ENCODE measurements at places on chromosomes 11 and 22.
A peak's percentile ranks its signal among the peaks of the same experiment; 100 is the strongest.

DNA sequence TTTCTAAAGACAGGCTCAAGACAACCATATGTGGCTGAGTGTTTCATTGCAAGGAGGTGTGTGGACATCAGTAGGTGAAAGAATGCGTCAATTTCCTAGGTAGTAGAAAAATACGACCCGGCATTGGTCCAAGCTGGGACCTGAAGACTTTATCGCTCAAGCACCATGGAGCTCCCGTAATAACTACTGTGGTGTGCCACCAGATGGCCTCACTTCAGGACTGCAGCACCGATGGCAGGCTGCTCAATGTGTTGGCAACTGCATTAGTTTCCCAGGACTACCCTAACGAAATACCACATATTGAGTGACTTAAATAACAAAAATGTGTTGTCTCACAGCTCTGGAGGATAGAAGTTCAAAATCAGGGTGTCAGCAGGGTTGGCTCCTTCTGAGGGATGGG, 72.4 kb upstream of the FAT3 start:
- no peak for DNase-seq

DNA sequence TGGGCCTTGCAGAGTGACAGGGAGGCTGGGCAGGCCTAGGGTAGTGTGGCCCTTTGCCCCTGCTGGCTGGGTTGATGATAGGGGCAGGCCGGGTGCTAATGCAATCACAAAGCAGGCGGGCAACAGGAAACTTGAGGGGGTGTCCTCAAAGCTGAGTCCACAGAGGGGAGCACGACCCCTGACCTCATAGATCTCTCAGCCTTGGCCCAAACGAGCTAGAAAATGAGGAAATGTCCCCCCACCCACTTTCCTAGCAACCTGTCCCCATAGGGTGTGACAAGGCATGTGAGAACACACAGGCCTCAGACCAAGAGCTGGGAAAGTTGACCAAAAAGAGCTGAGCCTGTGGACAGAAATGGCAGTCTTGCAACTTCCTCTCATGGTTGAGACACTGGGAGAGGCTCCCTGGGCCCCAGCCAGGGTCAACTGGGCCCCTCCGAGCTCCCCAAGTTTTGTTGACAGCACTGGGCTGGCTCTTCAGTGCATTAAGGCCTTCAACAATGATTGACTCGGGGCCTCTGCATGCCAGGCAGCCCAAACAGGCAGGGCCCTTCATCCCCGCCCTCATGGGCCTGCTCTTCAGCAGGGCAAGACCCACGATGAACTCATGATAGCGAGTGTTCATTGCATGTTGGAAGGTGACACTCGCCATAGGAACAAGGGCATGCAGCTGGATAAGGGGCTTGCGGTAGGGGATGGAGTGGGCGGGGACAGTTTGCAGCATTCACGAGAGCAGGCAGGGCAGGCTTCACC, 9.8 kb upstream of the SPI1 start:
- peak; percentile 84 for DNase-seq

DNA sequence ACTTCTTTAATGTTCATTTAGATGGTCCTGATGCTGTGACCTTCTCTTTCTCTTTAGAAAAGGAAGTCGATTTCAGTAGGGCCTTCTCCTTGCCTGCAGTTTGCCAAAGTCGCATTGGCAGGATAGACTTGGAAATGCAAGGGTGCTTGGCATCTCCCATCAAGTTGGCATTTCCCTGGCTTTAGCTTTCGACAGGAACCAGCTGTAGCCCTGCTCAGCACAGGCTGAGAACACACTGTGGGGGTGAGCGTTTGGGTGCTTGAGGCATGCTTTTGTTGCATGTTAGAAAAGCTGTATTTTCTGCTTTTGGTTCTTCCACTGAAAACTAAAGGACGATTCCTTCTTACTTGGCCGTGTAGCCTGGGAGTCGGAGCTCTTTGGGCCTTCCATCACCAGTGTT, 37.7 kb downstream of the LDLRAD3 start:
- no peak for DNase-seq

DNA sequence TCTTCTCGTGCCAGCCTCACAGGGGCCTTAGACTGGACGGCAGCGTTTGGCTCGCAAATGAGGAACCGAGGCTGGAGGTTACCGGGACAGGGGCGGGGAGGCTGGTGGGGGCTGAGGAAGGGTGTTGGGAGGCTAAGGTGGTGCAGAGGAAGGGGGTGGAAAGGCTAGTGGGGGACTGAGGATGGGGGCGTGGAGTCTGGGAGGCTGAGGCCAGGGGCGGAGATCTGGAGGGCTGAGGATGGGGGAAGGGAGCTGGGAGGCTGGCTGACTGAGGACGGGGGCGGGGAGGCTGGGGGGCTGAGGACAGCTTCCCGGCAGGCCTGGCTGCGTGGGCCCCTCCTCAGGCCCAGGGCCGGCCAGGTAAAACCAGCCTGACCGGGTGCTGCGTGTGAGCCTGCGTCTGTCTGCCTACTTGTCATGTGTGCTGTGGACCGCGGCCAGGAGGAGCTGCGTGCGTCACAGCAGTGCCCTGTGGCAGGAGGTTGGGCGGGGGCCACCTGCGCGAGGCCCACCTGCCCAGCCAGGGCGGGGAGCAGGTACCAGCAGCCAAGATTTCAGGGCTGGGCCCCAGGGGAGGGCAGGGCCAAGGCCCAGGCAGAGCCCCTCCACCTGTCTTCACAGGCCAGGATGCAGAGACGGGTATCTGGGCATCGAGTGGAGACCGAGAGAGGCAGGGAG, 9.4 kb upstream of the PIM3 start:
- DNase-seq: peak; percentile 97

- no peak for DNase-seq
Measured at GRCh38 chr11:113248702-113249490, 65.5 kb upstream of the TTC12 start.

DNA sequence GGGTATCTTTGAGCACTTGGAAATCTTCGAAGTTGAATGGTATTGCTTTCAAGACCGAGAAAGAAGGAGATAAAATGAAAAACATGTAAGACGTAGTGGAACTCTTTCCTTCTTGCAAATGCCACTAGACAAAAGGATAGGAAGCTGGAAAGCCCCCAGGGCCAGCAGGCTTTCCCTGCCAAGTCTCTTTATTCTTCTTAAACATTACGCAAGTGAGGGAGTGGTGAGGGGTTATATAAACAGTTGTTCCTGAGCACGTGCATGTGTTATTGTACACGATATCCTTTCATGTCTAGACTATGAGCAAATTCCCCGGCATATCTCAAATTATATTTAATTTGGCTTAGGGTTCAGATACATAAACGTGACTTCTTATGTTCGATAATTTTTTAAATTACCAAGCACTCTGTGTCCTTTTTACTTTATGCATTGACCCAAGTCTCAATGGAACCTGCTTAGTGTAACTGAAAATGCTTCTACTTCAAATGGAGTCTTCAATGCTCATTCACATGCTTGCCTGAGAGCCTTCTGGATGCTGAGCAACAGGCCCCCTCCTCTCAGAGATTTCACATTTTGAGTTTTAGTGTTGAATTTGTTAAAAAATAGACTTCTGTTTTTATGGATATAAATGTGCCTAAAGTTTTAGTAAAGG, 59.0 kb downstream of the PPP2R1B start:
- DNase-seq: no peak

- DNase-seq: no peak
Measured at GRCh38 chr22:22803285-22803853, 84.2 kb upstream of the IGLL5 start.

- no peak for DNase-seq
Measured at GRCh38 chr22:48098243-48098920, 1335.9 kb downstream of the TBC1D22A start.

GRCh38 chr22:44207981-44208317, 27.2 kb downstream of the PARVG start:
- DNase-seq: no peak

GRCh38 chr11:12110714-12111548, 541 bp downstream of the MICAL2 start:
- peak; percentile 70 for DNase-seq

- DNase-seq: no peak
Measured at GRCh38 chr11:73001615-73002014, 140.5 kb downstream of the FCHSD2 start.

DNA sequence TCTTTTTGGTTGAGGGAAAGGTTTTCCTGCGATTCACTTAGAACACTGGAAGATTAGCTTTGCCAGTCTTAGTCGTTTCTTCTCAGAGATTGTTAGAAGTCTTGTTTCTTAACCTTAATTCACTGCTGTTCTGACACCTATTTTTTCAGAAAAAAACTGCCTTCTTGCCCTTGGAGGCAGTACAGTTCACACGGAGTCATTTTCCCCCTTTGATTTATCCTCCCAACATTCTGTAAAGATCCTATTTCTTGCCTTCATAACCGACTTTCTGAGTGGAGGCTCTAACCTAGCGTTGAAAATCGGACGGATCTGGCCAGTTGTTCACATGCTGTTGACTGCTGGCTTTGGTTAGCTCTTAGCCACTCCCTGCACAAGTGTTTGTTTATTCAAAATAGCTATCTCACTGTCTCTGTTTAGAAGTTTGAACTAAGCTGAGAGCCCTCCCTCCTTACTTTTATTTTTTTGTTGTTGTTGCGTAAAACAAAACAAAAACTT, 737 bp downstream of the BCL2L13 start:
- DNase-seq: no peak

DNA sequence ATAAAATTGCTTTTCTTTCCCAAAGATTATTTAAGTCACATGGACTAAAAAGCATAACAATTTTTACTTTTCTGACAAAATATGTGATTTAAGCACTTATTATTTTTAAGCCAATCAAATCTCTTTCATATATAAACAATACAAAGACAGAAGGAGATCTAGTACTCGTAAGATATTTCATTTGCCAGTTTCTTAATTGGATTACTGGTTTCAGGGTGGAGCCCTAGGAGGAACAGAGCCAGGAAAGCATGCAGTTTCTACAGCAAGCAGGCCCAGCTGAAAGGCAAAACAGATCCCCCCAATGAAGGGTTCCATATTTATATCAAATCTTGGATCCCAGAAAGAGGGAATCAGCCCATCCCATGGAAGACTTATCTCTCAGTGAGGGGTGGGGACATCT, 177.0 kb downstream of the KIF18A start:
- no peak for DNase-seq

DNA sequence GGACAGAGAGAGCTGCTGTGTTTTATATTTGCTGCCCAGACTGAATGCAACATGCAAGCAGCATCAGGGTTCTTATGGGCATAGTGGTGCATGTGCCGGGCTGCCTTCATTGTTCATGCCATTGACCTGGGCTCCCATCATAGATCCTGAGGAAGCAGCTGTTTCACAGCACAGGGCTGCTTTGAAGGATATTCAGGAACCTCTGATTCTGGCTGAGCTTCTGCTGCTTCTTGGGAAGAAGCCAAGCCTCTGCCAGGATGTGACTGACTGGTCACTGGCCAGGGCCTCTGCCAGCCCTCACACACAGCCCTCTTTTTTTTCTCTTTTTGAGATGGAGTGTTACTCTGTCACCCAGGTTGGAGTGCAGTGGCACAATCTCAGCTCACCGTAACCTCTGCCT, 43.3 kb downstream of the CYB5R2 start:
- no peak for DNase-seq

- DNase-seq: no peak
Measured at GRCh38 chr11:87038235-87038977, 672 bp downstream of the TMEM135 start.

- no peak for DNase-seq
Measured at GRCh38 chr11:116707746-116708145, 65.0 kb downstream of the BUD13 start.

DNA sequence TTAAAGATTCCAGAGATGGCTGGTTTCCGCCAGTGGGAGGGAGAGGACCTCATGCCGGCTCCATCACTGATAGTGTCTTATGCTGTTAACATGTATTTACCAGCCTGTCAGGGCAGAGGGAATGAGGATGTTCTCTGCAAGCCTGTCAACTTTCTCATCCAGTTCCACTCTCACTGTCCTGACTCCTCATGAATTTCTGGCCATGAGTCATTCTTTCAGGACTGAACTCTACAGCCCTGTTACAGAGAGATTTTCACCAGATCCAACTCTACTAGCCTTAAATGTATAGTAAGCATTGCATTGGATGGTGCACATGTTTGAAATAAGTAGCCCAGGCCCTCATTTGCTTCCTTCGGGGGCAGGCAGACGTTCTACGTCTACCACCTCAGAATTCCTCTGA, 387.7 kb downstream of the TMEM135 start:
- DNase-seq: no peak

DNA sequence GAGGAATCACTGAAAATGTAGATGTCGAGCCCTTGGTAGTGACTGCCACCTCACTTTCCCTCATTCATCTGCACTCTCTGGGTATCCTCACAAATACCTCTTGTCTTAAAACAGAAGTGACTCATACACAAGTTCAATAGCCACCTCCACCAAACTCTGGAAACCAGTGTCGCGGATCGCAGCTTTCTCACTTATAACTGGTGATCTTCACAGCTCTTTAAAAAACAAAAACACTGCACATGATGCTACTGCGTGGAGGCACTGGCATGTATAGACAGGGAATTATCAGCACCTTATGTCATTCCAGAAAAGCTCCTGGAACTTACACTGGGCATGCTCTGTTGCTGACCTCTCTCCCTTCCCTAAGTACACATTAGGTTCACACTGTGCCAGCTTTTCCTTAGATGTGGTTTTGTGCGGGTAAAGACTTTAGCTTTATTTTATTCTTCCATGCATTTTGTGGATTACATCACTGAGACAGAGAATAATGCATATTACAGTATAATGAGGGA, 425.5 kb upstream of the CADM1 start:
- DNase-seq: no peak

GRCh38 chr11:58067685-58068084, 36.9 kb downstream of the OR6Q1 start:
- no peak for DNase-seq

GRCh38 chr11:127616158-127616557, 615.6 kb upstream of the KIRREL3 start:
- DNase-seq: no peak

DNA sequence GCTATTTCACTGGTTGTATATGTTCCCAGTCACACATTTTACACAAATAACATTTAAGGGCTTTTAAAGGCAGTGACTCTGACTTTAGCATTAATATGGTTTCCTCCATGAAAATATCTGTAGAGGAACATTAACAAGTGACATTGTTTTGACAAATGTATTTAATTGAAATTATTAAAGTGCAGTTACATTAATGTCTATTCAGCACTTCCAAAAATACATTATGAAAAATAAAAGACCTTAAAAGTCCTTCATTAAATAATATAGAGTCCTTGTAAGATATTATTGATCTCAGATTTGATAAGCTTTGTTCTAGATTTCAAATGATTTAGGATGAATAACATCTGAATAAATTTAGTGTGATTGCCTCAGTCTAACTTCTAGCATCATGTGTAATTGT, 951.9 kb upstream of the CHORDC1 start:
- no peak for DNase-seq

DNA sequence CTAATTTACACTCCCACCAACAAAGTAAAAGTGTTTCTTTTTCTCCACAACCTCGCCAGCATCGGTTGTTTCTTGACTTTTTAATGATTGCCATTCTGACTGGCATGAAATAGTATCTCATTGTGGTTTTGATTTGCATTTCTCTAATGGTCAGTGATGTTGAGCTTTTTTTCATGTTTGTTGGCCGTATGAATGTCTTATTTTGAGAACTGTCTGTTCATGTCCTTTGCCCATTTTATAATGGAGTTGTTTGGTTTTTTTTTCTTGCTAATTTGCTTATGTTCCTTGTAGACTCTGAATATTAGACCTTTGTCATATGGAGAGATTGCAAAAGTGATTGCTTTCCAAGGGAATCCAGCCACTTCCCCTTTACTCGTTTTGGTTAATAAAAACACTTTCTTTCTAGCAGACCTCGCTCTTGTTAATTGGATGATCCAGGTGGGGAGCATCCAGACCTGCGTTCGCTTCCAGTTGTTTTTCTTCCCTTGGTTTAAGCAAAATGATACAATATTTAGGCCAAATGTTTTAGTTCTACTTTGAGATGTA, 17.1 kb upstream of the APOL4 start:
- DNase-seq: no peak
